ENCODE measurements at places on chromosomes 2 and 18. TPM values are rescaled to one million over a fixed set of nuclear protein-coding genes. Genes with fewer than 3 reads are reported as not detected.

IGFBP5 gene
- 374 TPM for total RNA-seq

CDK15 gene
- total RNA-seq = 8.0 TPM

CCDC150 gene
- total RNA-seq = 1.4 TPM

CRYGD gene
- total RNA-seq = not detected

GBX2 gene
- 1.1 TPM for total RNA-seq

GKN2 gene
- total RNA-seq = not detected

CYRIA gene
- 0.53 TPM for total RNA-seq

SERPINB11 gene
- not detected for total RNA-seq

HNMT gene
- 86.7 TPM for total RNA-seq

SMAD4 gene
- 87.2 TPM for total RNA-seq

GRCh38 chr18:33022370-33022769 lies 249.5 kb upstream of the KLHL14 start:
- DNase-seq = no peak

GRCh38 chr2:74130211-74130995 lies 17.3 kb downstream of the BOLA3 start:
- no peak for DNase-seq

- no peak for DNase-seq
Measured at GRCh38 chr18:40821596-40822243, 1133.3 kb upstream of the PIK3C3 start.

GRCh38 chr2:187842978-187843847 lies 289.0 kb upstream of the TFPI start:
- peak; percentile 63 for DNase-seq

GRCh38 chr2:8803658-8804379 lies 33.6 kb downstream of the KIDINS220 start:
- DNase-seq = peak; percentile 73

DNA sequence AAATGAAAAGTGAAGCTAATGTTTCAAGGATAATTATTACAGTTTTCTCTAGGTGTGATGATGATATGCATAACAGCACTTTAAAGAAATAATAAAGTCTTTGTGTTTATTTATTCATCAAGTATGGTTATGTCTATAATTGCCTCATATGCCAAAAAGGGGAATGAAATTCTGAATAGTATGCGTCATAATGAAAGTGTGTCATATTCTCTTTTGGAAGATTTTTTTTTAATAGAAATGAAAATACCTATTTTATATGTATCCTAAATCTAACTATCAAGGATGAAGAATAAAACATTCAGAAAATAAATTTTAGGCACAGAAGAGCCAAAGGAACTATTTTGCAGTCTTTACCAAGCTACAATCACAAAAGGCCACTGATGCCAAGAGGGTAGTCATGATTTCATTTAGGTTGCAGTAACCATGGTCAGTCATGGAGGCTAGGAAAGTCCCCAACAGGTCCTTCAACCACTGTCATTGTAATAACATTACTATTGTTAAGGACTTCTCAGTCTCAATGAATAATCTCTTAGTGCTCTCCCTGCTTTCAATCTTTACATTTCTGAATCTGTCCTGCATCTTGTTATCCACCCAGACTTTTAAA lies 712.5 kb downstream of the DCDC2C start:
- DNase-seq = no peak

DNA sequence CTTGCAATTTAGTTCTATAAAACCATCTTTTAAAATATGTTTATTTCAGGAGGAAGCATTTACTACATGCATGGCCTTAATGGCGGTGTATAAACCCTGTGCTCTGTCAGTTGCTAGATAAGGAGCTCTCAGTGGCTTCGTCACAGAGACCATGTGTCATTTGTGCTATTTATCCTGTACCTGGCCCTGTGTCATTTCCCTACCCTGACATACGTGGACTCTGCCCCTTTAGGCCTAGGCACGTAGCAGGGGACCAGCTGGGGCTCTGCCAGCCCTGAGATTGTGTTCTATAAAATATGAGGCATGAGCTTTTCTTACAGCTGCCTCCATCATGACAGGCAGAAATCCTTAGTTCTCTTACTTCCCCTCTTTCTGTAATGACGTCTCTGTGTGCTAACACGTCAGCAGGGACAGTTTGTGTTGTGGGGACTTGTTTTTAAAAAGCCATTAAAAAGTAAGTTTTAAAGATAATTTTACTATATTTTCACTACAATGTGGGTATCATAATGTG lies 88.0 kb downstream of the ITGB1BP1 start:
- DNase-seq = no peak

DNA sequence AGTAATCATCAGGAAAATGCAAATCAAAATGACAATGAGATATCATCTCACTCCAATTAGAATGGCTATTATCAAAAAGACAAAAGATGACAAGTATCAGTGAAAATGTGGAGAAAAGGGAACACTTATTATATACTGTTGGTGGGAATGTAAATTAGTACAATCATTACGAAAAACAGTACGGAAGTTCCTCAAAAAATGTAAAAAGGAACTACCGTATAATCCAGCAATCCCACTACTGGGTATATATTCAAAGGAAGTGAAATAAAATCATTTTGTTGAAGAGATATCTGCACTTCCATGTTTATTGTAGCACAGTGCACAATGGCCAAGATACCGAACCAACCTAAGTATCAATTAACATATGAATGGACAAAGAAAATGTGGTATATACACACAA lies 52.4 kb upstream of the TEX51 start:
- DNase-seq = no peak

DNA sequence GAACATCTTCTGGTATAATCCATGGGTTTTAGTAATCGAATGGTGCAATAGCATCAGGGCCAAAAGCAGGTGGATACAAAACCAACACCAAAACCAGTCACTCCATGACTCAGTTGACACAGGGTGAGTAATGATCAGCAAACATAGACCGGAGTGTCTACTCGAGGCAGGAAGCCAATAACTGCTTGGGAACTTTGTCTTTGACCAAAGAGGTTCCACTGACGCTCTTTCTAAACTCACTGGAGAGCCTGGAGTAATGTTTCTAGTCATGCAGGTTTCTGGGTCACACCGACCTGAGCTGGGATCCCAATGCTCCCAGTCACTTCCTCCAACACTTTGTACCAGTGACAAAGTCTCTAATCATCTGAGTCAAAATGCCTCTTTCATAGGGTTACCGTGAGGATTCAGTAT lies 30.9 kb downstream of the MREG start:
- no peak for DNase-seq

GRCh38 chr2:236840215-236840614 lies 245.5 kb upstream of the COPS8 start:
- no peak for DNase-seq

DNA sequence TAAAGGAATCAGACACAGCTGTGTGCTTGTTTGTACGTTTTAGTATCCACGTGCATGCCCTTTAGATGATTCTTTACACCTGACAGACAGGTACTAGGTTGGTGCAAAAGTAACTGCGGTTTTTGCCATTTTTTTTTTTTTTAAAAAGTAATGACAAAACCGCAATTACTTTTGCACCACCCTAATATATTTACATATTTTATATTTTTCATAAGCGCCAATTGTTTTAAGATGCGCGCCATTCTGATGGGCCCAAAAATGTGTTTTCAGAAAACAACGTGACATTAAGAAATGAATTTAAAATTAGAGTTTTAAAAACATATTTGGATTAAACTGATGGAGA lies 972 bp upstream of the COBLL1 start:
- DNase-seq = no peak

DNA sequence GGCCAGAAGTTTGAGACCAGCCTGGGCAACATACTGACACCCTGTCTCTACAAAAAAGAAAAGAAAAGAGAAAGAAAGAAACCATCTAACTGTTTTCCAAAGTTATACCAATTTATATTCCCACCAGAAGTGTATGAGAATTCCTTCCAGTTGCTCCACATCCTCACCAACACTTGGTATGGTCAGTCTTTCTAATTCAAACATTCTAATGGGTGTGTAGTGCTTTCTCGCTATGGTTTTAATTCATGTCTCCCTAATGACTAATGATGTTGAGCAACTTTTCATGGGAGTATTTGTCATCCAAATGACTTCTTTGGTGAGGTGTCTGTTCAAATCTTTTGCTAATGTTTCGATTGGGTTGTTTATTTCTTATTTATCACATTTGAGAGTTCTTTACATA lies 10.5 kb upstream of the B3GNT7 start:
- no peak for DNase-seq

DNA sequence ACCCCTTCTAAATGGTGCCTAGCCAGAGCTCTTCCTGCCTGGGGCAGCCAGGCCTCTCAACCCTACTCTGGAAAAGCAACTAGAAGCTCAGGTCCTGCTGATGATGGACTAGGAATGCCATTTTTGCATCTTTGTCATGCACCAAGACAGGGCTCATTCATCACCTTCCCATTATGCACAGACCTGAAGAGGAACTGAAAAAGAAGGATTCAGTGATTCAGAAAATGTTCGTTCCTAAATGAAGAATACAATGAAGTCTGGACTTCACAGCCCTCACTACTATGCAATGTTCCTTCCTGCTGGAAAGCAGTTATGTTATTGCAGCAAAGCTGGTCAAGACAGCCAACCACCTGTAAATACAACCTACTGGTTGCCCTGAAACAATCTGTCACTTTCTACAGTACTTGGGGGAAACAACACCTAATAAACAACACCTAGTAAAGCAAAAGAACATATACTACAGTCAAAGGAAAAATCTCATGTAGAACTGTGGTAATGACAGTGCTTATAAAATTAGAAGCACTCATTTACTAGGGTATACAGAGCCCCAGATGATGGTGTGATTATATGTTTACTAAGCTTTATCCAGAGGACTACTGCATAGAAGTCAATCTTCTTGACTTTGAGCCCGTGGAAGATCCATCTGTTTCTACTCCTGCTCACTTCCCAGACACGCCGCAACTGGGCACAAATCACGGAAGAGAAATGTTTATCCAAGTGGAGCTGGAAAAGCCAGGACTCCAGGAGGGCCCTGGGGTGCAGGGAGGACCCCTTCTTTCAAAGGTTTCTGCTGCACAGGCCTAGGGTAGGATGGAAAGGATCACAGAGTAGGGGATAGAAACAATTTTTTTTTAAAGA lies 103.1 kb upstream of the THOC1 start:
- no peak for DNase-seq

GRCh38 chr2:66428986-66429612 lies 5.8 kb upstream of the MEIS1 start:
- peak; percentile 58 for DNase-seq

- DNase-seq = no peak
Measured at GRCh38 chr18:29512203-29512602, 1335.3 kb upstream of the CDH2 start.

GRCh38 chr18:47775961-47776360 lies 154.5 kb downstream of the SMAD2 start:
- DNase-seq = no peak

DNA sequence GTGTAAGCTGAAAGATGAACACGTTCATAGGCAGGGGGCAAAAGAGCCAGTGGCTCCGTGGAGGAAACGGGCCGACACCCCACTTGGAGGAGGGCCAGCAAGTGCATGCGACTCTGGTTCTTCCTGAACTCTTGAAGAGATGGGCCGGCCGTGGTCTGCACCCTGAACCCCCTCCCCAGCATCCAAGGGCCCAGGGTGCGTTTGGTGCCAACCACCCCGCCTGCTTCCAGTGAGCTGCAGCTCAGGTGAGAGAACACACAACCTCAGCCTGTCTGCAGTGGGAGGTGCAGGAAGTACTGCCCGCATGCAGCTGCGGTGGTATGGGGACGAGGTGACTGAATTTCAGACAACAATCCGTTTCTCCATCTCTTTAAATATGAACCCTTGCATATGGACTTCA lies 58.9 kb downstream of the ADNP2 start:
- no peak for DNase-seq

DNA sequence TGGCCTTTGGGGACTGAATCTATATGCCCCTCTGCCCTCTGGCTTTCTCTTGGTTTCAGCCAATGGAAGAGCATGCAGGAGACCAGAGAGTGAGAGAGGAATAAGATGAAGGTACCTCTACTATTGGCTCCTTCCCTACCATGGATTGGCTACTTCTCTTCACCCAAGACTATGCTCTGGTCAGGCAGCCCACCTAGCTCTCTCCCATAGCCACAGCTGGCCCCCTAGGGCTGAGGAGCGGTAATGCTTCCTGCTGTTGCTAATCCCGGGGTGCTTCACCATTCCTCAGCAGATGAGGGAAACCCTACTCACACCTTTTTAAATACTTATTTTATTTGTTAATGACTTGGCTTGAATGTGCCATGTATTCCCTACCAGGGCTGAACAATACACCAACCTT lies 142.4 kb downstream of the MREG start:
- DNase-seq = peak; percentile 17

- DNase-seq = no peak
Measured at GRCh38 chr18:6595666-6596065, 133.8 kb upstream of the ARHGAP28 start.

DNA sequence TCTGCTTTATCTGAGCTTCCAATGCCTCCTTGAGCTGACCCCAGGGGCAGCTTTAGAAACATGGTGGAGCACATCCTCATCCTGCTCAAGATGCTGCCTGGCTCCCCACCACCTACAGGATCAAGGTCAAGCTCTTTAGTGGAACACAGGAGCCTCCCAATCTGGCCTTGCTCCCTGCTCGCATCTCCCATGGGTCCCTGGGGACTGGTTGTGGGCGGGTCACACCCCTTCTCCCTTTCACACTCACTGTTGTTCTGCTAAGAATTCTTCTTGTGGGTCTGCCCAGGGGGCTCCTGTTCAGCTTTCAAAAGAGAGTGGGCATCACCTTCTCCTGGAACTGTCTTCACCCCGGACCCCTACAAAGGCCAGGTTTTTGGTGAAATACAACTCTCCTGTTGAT lies 8.4 kb upstream of the NT5DC4 start:
- no peak for DNase-seq

DNA sequence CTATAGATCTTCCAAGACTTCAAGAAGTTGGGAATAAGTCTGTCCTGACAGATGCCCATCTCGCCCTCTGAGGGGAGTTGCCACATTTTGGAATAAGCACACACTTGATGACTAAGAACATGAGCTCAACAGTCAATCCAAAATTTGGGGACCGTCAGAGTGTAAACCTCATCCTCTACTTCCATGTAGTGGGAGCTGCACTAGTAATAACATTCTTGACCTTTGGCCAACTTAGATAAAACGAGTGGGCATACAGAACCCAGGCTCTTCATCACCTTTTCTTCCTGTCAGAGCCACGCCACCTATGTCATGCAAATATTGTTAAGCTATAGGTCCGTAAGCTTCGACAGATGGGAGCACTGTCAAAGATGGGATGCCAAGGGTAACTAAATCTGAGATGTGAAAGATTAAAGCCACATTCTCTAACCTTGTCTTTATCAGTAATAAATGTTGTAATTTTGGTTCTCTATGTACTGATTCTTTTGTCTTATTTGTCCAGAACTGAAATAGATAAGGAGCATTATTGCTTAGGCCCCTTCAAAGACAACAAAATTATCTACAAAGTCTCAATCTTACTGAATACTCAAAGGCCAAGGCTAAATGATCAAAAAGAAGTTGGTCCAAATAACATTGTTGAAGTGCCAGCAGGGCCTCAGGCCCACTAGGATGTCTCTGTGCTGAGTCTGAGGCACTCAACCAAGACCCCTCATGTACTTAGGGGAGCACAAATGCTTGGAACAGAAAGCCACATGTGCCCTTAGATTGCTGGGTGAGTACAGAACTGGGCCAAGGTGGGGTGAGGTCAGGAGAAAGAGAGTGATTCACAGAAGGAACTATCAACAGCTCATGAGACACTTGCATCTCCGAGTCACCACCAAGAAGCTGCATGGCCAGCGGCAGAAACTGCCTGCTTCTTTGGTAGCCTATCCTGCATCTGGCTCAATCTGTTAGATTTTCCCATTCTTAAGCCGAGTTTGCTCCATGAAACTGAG lies 15.0 kb downstream of the CDH2 start:
- DNase-seq = no peak

- no peak for DNase-seq
Measured at GRCh38 chr2:135974036-135974435, 11.4 kb downstream of the DARS1 start.

GRCh38 chr2:222992137-222992536 lies 59.9 kb upstream of the KCNE4 start:
- DNase-seq = no peak

Measured in H4 (cell line).